ENCODE measurements at places on chromosomes 6 and 20. TPM values are rescaled to one million over a fixed set of nuclear protein-coding genes. Genes with fewer than 3 reads are reported as not detected.
A peak's percentile ranks its signal among the peaks of the same experiment; 100 is the strongest.

DNA sequence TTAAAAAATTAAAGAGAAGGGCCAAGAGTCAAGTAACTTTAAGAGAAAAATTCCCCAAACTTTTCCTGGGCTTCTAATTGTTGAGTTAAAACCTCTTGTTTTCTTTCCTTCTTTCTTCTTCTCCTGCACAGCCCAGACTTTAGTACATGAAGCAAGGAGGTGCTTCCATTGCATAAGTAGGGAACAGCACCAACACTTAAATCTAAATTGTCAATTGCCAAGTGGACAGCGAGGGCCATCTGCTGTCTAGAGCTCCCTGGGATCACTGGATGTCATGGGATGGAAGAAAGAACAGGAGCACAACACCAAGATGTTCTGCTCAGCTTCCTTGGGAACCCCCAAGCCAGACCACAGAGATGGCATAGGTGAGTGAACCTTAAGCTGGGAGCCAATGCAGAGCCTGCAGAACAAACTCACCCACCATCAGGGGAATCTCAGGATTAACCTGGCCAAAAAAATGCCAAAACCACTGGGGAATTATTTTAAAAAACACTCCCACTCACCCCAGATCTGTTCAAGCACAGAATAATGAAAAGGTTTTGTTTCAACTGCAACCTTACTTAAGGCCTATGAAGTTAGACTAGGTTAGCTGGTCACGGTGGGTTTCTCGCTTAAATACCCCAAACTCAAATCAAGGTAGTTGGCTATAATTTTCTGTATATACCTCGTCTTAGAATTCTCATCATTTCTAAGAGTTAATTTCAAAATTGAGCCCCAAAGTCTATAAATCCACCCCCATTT is 67.8 kb downstream of the TNFRSF21 start:
- DNase-seq = no peak

- DNase-seq = no peak
These were observed 29.5 kb downstream of the BFSP1 start for GRCh38 chr20:17501701-17502100.

DNA sequence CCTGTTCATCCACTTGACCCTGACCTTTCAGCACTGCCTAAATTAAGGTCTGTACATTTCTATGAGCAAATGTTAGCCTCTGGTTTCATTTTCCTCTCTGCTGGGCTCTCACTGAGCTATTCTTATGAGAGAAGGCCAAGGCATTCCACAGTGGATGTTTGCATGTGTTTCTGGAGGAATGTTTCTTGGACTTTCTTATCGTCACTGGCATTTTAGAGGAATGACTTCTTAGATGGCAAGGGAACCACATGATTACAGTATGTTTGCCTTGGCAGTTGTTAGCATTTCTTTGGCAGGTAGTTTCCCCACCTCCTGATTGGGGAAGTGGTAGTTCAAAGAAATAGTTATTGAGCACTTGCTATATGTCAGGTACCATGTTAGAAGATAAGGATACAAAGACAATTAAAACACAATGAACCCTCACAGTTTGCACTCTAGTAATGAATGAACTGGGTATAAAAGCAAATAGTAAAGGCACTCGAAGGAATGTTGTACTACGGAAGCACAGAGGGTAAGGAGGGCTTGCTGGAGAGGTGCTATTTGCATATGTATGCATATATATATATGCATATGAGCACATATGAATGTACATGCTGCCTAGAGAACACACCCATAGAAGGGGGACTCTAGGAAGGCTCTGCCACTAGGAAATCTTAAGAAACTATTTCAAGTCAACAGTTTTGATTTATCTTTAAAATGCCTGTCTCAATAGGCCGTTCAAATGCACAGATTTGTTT is 307.4 kb downstream of the EYA4 start:
- no peak for DNase-seq

DNA sequence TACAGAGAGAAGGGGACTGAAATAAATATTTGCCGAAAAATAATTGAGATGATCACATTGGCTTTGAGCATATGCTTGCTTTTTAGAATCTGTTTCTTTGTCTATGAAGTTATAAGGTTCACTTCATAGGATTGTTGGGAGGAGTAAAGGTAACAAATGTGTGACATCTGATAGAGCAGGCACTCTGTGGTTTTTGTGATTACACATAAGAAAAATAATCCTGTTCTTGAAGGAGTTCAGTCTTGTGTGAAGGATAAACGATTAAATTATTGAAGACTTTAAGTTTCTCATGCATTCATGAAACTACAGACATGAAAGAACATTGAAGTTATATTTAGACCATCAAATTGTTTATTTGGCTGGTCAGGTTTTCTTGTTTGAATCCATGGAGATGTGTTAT is 45.0 kb downstream of the QKI start:
- DNase-seq = no peak

HS3ST5 gene
- total RNA-seq = 3.2 TPM

DNA sequence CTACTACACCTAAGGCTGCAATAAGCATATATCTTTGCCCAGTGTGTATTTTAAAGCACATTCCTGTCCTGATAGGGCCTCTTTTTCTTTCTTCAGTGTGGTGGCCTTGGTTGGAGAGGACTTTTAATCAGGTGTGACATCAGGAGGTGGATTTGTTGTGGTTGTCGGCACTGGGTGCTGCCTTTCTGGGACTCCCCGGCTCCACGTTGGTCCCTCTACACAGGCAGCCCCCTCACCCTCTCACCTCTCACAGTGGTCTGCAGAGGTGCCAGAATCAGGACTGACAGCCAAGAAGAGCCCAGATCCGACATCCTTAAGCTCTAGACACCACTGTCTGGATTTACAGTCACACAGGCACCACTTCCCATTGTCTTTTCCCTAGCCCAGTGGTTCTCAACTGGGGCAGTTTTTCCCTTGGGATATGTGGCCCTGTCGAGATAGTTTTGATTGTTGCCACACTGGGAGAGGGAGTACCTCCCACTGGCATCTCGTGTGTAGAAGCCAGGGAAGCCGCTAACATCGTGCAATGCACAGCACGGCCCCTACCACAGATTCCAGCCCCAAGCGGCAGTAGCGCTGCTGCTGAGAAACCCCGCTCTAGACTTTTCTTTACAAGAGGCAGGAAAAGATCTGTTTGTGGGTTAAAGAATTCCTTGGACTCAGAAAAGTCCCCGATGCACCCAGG is 314.1 kb downstream of the QKI start:
- no peak for DNase-seq

DNA sequence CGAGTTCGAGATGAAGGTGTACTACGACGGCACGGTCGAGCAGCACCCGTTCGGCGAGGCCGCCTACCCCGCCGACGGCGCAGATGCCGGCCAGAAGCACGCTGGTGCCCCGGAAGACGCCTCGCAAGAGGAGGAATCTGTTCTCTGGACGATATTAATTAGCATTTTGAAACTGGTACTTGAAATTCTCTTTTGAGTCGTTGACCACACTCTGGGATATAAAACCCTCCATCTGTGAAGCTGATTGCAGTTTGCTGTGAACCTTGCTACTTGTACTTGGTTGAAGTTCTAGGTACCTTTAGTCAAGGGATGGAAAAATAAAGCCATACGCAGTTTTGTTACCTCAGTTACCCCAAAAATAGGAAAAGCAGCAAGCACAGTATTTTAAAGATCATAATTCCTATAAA is 917 bp downstream of the C6orf120 start:
- no peak for DNase-seq

- DNase-seq = no peak
These were observed 122.5 kb downstream of the RNGTT start for GRCh38 chr6:88840796-88841539.

DNA sequence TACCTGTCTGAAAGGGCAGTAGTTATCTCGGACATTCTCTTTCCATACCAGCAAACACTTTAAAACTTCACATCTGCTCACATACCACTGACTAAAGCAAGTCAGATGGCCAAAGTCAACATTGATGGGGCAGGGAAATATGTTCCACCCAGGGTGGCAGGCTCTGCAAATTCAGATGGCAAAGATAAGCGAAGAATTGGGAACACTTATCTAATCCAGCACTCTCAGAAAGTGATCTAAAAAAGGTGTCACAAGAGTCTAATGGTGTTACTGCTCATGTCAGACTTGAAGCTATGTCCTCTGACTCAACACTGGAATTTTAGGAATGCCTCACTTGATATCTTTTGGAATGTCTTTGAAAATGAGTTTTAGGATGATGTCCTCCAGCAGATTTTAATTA is 1086.2 kb downstream of the KIF16B start:
- DNase-seq = no peak

CD83 gene
- total RNA-seq = 2.1 TPM

DNA sequence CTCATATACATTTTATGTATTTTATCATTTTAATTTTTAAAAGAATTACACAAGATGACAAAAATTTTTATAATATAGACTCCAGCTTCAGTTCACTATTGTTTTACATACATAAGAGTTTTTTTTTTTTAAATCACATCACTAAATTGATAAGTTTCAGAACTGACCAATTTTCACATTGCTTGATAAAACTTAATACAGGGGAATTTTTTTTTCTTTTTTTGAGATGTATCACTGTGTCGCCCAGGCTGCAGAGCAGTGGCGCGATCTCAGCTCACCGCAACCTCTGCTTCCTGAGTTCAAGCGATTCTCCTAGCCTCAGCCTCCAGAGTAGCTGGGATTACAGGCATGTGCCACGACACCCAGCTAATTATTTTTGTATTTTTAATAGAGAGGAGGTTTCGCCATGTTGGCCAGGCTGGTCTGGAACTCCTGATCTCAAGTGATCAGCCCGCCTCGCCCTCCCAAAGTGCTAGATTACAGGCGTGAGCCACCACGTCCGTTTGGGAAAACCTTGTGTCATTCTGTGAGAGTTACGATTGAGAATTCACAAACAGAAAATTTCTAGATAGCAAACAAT is 36.6 kb upstream of the BTN3A2 start:
- DNase-seq = no peak

DNA sequence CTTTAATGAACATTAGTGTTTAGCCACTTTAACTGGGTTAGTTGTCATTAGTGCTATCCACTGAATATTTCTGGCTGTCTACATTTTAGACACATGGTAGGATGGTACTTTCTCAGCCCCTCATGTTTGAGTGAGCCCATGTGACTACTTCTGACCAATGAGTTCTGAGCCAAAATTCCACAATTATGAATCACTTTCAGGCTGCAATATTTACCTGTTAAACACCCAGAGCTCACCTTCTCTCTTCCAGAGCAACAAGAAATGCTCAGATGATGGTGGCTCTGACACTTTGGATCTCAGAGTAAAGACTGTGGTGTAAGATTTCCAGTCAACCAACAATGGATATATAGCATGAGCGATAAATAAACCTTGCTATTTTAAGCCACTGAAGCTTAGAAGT is 24.8 kb downstream of the SPACA1 start:
- no peak for DNase-seq

DNA sequence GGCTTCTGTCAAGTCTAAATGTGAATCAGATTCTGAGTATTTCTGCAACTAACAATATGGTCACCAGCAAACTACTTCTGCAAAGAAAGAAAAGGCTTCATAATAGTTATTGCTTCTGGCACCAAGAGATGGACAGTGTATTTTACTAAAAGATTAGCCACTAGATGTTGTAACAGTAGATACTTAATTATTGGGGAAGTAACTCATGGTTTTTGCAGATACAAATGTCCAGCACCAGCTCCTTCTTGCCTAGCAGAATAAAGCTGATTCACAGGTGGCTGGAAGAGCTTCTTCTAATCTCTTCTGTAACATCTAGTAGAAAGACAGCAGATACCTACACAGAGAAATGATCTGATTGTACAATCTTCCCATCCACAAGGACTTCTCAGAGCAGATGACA is 21.2 kb downstream of the ATXN1 start:
- no peak for DNase-seq

HLA-DRB5 gene
- total RNA-seq = 1.8 TPM

- no peak for DNase-seq
These were observed 133.8 kb upstream of the CCN2 start for GRCh38 chr6:132084811-132085509.

DNA sequence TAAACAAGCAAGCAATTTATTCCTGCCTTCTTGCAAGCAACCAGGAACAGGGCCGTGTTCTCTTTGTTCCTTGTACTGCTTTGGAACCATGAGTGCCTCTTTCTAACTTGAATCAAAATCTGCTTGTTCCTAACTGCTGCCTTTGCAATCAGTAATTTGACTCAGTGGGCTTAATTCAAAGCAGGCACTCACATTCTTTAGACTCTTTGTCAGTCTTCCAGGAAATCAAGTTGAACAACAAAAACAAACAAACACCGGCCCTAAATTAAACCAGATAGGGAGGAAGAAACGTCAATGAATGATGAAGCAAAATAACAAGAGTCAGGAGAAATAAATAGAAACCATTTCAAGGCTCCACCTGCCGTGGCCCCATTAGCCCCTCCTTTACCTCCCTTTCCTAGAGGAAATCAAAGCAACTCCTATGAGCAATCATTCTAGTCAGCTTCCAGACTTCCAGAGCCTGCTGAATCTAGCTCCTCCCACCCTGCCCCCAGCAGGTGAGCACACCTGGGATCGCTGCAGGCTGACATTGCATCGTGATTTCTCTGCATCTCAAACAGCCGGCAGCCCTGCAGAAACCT is 582.2 kb upstream of the FLRT3 start:
- DNase-seq = peak; percentile 45

TTLL9 gene
- 0.86 TPM for total RNA-seq

FOXA2 gene
- not detected for total RNA-seq

DNA sequence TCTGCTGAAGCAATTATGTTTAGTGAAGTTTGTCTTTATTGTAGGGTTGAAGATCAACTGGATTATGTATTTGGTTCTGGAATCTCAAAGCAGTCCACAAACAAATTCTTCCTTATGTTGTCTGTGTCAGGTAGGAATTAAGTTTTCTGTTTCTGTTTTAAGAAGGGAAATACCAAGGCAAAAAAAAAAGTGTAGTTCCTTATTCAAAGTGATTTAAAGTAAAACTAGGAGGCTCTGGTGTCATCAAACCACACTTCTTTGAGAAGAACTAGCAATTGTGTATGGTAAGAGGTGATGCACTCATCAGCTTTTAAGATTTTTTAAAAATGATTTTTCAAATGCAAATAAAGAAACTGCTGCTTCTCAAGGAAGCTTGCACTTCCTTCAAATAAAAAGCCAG is 1.9 kb downstream of the FAM135A start:
- no peak for DNase-seq

GRCh38 chr6:51468704-51469103 is 618.7 kb downstream of the PKHD1 start:
- no peak for DNase-seq

GRCh38 chr6:130600880-130601341 is 226.3 kb upstream of the SMLR1 start:
- no peak for DNase-seq

CCN5 gene
- 1.1 TPM for total RNA-seq

- DNase-seq = no peak
These were observed 584 bp downstream of the PTK7 start for GRCh38 chr6:43076464-43077332.

GRCh38 chr6:31430449-31430848 is 27.1 kb downstream of the MICA start:
- no peak for DNase-seq
